Stimulated activated CD8-positive, alpha-beta memory T cell treated with anti-CD3 and anti-CD28 coated beads, Interleukin-4, amount 100 ng/mL, for 48 hours (primary cell): ENCODE measurements at places on chromosomes 11 and 22.

DNA sequence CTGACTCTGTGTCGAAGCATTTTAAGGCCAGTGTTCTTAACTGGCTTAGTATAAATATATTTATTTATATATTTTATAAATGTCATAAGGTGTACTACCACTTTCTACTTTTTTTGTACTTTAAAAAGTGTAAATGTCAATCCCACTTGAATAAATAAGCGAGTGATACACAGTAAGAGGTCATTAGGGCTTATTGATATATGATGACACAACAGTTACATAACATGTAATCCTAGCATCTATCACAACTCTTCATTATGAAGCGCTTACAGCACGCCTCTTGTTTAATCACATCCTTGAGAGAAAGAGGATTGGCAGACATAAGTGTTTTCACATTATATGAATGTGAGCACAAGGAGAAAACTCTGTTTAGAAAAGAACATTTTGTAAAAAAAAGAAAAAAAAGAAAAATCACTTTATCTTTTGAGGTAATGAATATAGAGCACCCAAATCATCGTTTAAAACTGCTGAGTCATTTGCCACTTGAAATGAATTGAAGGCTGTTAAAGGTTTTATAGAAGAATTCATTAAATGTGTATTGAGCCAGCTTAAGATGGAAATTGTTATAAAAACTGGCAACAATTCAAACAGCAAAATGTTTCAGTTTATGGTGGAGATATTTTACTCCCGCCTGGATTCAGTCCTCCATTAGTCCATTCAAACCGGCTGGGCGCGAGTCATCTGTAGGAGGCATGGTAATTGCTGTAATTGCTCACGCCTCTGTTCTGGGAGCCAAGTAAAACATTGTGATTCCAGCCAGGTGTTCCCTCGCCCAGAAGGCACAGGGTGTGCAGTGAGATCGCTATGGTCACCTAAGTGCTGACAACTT, 627.3 kb upstream of the KIRREL3 start:
- DNase-seq: no peak

- no peak for DNase-seq
Measured at GRCh38 chr11:119262668-119263351, 54.1 kb downstream of the MCAM start.

DNA sequence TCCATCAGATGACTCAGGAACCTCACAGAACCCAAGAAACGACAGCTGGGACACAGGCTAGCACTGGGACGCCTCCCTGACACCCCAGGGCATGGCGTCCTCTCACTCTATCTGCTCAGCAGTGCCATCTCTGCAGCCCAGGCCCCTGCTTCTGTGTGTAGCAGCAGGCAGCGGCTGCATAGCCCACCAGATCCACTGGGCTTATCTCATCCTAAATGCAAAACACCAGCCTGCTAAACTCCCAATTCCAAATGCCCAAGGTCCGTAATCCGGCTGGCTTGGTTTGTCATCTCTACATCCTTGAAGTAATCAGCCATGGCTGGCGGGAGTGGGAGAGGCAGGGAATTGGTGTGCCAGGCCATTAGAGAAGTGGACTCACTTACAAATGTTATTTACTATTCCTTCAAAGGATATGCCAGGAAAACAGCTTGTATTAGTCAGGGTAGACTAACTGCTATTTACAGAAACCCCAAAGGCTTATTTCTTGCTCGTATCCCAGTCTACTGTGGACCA, 30.7 kb downstream of the SPATA19 start:
- no peak for DNase-seq

GRCh38 chr11:64722141-64723065, 594 bp downstream of the NRXN2 start:
- no peak for DNase-seq

GRCh38 chr22:32922186-32922585, 120.7 kb downstream of the TIMP3 start:
- DNase-seq: no peak

- no peak for DNase-seq
Measured at GRCh38 chr22:27139935-27140511, 482.6 kb downstream of the MIAT start.
